Stimulated activated CD8-positive, alpha-beta memory T cell treated with anti-CD3 and anti-CD28 coated beads, Interleukin-4, amount 100 ng/mL, for 1 hour (primary cell): ENCODE measurements at places on chromosomes 16 and 17.

DNA sequence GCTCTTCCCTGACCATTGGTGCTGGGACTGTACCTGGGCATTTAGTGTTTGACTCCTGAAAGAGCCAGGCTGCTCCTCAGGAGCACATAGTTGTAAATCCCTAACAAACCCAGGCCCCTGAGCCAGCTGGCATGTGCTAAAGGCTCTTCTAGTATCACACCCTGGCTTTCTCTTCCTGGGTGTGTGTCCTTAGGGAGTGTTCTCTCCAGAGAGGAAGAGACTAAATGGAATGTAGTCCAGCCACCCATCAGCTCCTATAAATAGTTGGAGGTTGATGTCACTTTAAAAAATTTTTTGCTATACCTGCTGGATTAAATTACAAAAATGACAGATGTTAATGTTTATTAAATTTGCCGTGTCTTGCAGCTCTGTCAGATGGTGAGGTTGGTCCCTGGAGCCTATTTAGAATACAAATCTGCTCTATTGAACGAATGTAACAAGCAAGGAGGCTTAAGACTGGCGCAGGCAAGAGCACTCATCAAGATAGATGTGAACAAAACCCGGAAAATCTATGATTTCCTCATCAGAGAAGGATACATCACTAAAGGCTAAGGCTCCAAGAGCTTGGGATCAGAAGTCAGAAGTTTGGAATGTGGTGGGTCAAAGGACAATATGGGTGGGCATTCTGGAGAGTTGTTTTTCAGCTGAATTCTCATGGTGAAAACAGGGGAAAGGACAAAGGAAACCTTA lies 13.1 kb upstream of the DUSP14 start:
- DNase-seq = no peak

GRCh38 chr16:20928774-20929411 lies 28.3 kb downstream of the LYRM1 start:
- no peak for DNase-seq

GRCh38 chr16:88448461-88449266 lies 4.4 kb upstream of the ZFPM1 start:
- no peak for DNase-seq

DNA sequence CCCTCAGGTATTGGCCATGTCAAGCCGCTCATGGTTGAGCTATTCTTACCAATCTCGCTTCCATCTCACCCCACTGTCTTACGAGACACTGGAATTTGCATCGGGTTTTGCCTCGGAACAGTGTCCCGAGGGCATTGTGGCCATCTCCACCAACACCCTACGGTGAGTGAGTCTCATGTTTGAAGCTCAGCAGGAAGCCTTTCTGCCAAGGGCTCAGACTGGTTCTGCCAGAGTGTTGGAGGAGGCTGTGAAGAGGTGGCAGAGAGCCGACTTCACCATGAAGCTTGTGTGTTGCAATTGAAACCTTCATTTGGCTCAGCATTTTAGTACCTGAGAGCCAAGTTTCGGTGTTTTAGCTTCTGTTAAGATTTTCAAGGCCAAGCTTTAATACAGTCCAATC lies 38.0 kb downstream of the SF3B3 start:
- DNase-seq = no peak

- no peak for DNase-seq
Measured at GRCh38 chr17:50033316-50033715, 22.6 kb upstream of the ITGA3 start.

GRCh38 chr17:46783031-46783593 lies 35.4 kb downstream of the WNT3 start:
- no peak for DNase-seq

- no peak for DNase-seq
Measured at GRCh38 chr16:9309844-9310243, 218.4 kb downstream of the HAPSTR1 start.

DNA sequence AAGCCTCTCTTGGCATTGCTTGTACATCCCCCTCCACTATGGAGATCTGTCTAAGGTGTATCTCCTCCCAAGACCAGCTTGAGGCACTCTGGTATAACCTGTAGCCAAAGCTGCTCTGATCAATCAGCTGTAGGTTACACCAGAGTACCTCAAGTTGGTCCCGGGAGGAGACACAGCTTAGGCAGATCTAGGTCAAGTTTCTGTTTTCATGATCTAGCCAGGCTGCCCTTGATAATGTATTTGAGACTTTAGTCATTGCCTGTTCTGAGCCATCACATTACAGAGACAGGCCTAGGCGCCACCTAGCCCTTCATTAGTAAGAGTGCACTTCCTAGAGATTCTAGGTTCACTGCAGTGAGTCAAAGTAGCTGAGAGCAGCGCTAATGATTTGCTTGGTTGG lies 31.4 kb downstream of the ASGR1 start:
- DNase-seq = no peak

DNA sequence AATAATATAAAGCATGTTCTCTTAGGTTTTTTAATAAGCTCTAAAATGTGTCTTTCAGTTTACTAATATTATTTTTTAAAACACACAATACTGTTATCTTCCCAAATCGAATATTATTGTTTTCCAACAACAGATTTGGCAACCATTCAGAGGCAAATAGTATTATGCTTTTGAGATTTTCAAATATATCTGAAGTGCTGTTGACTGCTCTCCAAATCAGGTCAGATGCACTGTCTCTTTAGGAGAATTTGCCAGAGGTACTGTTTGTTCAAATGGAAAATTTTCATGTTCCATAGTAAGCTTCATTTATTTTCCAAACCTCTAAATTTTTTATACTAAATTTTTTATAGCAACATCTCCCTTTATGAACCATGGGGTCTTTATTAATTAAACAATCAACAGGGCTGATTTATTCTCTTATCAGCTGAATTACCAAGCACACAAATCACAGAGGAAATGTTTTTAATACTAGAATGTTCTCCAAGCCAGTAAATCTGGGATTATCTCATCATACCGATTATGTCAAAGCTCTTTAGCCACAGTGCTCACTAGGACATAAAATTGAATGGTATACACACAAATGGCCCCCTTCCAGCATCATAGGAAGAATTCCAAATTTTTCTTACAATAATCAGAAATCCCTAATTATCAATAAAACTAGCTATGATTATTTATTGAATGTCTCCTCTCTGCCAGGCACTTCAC lies 108.8 kb upstream of the HLF start:
- DNase-seq = no peak

DNA sequence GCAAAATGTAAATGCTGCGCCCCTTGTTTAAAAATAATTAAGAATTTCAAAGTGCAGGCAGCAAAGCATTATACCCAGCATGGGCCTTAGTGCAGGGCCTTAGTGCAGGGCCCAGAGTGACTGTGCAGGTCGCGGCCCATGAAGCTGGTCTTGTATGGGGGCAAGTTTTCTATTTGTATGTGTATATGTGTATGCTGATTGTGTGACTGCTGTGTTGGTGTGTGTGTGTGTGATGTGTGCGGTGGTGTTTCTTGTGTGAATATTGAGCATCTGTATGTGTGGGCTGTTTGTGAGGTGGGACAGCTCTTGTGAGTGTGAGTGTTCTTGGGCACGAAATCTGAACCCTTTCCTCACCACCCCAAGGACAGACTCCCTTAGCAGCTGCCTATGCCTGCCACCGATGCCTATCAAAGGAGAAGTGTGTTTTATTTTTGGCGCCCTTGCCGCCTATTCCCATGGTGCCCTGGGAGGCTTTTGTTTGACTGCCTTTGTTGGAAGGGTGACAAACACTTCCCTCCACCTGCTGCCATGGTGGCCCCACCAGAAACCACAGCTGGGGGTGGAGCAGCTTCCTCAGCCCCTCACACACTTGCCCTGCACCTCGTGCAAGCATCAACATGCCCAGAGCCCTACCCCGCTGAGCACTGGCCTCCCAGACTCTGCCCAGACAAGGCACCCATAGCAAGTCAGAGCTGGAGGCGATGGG lies 18.0 kb downstream of the CCR7 start:
- DNase-seq = no peak

- DNase-seq = no peak
Measured at GRCh38 chr16:66227766-66228530, 138.5 kb upstream of the CDH5 start.

- DNase-seq = no peak
Measured at GRCh38 chr16:89422527-89422904, 67.8 kb downstream of the ANKRD11 start.

DNA sequence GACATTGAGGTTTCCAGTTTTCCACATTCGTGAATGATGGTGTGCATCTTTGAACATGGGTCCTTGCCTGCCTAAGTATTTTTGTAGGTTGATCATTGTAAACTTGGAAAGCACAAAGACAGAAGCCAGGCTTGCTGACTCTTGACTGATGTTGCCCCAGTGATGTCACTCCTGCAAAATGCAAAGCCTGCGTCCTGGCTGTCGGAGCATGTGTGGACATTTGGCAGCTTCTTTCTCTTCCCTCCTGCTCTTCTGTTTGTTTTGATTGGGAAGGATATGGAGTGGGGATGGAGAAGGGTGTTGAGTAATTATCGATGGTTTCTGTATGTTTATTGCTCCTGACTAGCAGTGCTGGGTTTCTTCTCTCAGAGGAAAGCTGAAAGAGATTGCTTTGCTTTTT lies 3.2 kb downstream of the NDE1 start:
- DNase-seq = no peak

GRCh38 chr17:45361451-45361850 lies 44.6 kb upstream of the MAP3K14 start:
- no peak for DNase-seq
